ENCODE measurements at places on chromosomes 7 and 10.

- no peak for DNase-seq
These were observed 818 bp upstream of the SUPV3L1 start for GRCh38 chr10:69179089-69179742.

- DNase-seq, result no peak
These were observed 41.7 kb downstream of the MAD1L1 start for GRCh38 chr7:2191016-2191415.

- no peak for DNase-seq
These were observed 7.4 kb downstream of the HK1 start for GRCh38 chr10:69285699-69286098.

DNA sequence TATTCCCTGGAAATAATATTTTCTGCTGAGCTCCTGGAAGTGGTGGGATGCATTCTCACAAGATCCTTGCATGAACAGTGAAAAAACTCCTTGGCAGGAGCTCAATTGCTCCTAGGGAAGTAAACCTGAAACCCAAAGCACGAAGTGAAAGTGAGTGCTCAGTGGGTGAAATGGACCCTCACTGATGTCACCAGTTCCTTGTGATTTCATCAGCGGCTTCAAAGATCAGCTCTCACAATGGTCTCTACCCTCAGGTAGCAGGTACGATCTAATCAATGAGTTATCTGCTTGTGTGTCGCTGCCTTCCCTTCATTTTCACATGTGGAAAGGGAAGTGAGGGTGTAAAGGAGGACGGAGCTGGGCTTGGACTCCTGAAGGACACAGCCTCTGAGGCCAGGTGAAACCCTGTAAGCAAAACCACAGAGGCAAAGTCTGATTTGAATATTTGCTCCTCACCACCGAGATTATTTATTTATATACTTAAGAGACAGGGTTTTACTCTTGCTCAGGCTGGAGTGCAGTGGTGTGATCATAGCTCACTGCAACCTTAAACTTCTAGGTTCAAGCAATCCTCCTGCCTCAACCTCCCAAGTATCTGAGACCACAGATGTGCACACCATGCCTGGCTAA, 255.4 kb upstream of the LYZL1 start:
- DNase-seq, result no peak

- no peak for DNase-seq
These were observed 279.9 kb upstream of the MKLN1 start for GRCh38 chr7:131047651-131048304.

DNA sequence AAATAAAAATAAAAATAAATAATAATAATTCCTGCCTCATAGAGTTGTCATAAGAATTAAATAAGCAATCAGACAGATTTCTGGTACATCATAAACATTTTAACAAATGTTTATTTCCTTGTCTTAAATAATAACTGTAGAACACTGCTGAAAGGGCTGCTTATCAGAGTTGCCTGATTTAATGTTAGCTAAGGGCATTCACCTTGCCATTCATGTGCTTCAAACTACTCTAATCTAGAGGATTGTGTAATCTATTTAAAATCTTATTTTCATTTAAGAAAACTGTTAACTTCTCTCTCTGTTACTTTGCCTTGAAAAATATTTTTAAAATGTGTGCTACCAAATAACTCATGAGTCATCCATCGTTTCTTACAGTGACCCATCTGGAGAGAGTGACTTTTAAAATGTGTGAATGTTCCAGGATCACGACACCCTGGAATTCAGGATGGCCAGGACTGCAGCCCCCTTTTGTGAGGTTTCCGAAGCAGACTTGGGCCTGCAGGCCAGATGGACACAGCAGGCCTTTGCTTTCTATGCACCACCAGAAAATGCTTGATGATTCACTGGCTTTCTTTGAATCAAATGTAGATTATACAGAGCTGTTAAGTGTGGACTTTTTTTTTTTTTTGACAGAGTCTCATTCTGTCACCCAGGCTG, 109.1 kb upstream of the TNS3 start:
- DNase-seq, result peak; percentile 89

DNA sequence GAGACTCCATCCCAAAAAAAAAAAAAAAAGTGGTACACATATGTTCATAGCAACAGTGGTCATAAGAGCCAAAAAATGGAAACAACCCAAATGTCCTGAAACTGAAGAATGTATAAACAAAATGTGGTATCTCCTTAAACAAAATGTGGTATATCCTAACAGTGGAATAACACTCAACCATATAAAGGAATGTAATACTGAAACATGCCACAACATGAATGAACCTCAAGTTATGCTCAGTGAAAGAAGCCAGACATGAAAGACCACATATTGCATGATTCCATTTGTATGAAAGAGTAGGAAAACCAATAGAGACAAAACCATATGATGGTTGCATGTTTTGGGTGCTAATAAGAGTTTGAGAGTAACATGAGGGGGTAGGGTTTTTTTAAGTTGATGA, 3.1 kb downstream of the GJC3 start:
- DNase-seq, result no peak

Data from EH (cell line).